H4 (cell line): ENCODE measurements at places on chromosomes 5 and 9. TPM values are rescaled to one million over a fixed set of nuclear protein-coding genes. Genes with fewer than 3 reads are reported as not detected.

GRCh38 chr5:91224456-91224855, 158.7 kb downstream of the ARRDC3 start:
- no peak for DNase-seq

GRCh38 chr5:179777456-179777855, 16.3 kb upstream of the LTC4S start:
- DNase-seq, result no peak

DNA sequence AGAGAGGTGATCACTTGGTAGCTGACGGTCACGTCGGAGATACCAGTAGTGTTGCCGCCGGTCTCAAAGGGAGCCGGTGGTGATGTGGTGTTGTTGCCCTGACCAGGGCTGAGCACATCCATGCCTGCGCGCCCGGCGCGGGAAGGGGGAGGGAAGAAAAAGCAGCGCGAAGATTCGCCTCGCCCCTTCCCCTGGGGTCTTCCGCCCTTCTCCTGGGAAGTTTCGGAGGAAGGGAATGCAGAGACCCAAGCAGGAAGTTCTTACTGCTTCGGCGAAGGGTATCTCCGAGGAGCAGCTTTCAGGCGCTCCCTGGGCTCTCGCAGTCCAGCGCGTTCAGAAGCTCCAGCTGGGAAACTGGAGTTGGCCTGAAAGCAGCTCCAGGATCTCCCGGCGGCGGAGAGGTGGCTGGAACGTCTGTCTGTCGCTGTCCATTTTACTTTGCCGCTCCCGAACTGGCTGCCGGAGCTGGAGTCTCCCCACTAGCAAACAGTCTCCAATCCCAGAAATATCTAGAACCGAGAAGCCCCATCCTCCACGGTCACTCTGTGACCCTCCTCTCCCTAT, 565 bp downstream of the HTR1A start:
- no peak for DNase-seq

DNA sequence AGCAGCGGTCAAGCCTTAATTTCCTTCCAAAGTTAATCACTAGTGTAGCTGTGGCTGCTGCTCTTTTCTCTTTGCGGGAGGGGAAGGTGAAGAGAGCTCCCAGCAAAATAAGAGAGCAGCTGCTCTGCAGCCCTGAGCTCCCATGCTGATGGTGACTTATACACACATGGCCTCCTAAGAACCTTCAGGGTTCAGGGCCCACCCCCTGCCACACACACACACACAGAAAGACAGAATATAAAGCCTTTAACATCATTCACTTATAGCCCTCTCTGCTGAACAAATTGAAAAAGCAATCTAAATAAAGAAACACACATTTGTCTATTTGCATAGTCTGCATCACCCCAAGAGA, 43.6 kb downstream of the GAS1 start:
- no peak for DNase-seq

BARHL1 gene
- not detected in 2 replicates for total RNA-seq

PDGFRB gene
- total RNA-seq, result 21.6 and 30.1 TPM in 2 replicates

PHF24 gene
- not detected in 2 replicates for total RNA-seq
